Stimulated activated CD4-positive, alpha-beta T cell treated with anti-CD3 and anti-CD28 coated beads, Interleukin-1b, Interleukin-23, amount 100 ng/mL, for 1 hour (primary cell): ENCODE measurements at places on chromosomes 1 and 21.

- DNase-seq, result no peak
Observed at GRCh38 chr1:83802460-83803152, 196.3 kb downstream of the TTLL7 start.

GRCh38 chr1:185039726-185040407 lies 5.5 kb upstream of the RNF2 start:
- DNase-seq, result no peak

- no peak for DNase-seq
Observed at GRCh38 chr21:40118527-40118926, 251.3 kb downstream of the PCP4 start.

GRCh38 chr1:30147188-30147587 lies 576.2 kb downstream of the MATN1 start:
- no peak for DNase-seq

GRCh38 chr1:5915587-5916571 lies 76.3 kb downstream of the NPHP4 start:
- no peak for DNase-seq

DNA sequence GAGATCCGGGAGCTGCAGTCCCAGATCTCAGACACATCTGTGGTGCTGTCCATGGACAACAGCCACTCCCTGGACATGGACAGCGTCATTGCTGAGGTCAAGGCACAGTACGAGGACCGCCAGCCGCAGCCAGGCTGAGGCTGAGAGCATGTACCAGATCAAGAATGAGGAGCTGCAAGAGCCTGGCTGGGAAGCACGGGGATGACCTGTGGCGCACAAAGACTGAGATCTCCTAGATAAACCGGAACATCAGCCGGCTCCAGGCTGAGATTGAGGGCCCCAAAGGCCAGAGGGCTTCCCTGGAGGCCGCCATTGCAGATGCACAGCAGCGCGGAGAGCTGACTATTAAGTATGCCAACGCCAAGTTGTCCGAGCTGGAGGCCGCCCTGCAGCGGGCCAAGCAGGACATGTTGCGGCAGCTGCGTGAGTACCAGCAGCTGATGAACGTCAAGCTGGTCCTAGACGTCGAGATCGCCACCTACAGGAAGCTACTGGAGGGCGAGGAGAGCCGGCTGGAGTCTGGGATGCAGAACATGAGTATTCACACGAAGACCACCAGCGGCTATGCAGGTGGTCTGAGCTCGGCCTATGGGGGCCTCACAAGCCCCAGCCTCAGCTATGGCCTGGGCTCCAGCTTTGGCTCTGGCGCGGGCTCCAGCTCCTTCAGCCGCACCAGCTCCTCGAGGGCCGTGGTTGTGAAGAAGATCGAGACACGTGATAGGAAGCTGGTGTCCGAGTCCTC lies 25.5 kb downstream of the ETV3L start:
- DNase-seq, result no peak

- DNase-seq, result no peak
Observed at GRCh38 chr1:231872461-231872910, 245.9 kb downstream of the DISC1 start.

GRCh38 chr1:160167580-160167979 lies 16.2 kb downstream of the ATP1A4 start:
- DNase-seq, result no peak

DNA sequence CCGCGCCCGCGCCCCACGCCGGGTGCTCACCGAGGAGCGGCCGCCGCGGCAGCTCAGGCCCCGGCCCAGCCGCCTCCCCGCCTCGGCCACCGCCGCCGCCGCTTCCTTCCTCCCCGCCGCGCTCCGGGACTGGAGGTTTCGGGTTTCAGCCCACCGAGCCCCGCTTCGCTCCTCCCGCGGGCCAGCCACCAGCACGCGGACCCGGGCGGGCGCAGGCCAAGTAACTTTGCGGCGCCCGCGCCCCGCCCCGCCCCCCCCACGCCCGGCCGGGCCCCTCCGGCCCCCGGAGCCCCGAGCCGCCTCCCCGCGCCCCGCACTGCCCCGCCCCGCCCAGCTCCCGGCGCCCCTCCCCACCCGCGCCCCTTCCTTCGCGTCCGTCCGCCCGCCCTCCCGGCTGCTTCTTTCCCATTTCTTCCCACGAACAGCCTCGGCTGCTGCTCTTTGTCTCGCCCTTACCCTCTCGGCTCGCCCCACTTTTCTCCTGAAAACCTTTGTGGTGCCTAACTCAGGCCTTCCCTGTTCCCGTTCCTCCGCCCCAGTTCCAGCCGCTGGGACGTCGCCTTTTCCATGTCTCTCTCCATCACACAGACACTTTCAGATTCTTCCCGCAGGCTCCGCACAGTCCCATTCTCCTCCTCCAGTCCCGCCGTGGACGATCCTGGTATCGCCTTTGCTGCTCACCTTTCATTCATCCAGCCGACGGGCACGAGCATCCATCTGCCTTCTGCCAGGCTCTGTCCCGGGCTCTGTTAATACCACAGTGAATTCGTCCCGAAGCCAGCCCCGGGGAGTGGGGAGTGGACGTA lies at the start of gene GPR161:
Gene GPR161, minus strand, starts transcription at position 222 of the 806 bp plus-strand sequence. CDS start 32,080 bp downstream, outside the sequence.
- DNase-seq, result no peak

DNA sequence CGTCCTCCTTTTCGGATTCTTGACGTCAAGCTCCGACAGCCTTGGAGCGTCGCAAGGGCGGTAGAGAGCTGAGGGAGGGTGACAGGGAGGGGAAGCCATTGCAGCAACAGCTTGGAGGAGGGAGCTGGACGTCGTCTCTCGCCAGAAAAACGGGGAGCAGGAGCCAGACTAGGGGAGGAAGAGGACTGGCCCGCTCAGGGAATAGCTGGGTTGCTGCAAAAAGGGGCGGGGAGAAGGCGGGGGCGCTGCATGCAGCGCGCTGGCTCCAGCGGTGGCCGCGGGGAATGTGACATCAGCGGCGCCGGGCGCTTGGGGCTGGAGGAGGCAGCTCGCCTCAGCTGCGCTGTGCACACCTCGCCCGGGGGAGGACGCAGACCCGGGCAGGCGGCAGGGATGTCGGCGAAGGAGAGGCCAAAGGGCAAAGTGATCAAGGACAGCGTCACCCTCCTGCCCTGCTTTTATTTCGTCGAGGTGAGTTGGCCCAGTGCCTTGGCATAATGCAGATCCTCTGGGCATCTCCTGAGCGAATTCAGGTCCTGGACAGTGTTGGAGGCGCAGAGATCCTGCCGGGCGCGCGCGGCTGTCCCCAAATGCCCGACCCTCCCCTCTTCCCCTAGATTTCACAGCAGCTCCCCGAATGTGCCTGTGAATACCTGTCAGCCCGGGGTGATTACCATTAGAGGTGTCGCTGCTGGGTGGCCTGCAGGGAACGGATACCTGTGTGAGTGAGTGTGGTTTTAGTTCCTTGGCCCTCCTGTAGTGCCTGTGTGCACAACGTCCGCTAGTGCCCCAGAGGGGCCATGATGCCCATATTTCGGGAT lies at the start of gene PLPPR4:
Gene PLPPR4, plus strand, starts transcription at position 292 of the 821 bp plus-strand sequence. Its CDS starts 102 bp downstream, at position 394.
- DNase-seq, result no peak

DNA sequence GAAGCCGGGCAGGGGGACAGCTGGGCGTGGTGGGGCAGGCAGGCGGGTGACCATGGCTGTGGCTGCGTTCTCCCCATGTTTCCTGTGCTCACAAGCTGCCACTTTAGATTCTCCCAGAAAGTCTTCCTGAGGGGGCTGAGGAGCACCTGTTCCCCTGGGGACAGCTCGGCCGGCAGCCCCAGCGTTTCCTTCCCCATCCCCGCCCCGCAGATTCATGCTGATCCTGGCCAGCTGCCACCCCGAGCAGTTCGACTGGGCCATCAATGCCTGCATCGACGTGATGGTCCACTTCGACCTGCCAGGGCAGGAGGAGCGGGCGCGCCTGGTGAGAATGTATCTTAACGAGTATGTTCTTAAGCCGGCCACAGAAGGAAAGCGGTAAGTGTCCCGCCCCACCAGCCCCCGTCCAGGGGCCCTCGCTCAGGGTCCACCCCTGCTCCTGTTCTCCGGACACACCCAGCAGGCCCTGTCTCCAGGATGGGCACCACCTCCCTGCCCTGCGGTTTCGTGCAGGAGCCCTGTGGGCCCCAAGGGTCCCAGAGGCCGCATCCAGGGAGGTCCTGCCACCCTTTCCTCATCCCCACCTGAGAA lies 10.9 kb upstream of the ATAD3B start:
- DNase-seq, result no peak

- DNase-seq, result no peak
Observed at GRCh38 chr1:227613526-227613925, 50.2 kb downstream of the ZNF678 start.

DNA sequence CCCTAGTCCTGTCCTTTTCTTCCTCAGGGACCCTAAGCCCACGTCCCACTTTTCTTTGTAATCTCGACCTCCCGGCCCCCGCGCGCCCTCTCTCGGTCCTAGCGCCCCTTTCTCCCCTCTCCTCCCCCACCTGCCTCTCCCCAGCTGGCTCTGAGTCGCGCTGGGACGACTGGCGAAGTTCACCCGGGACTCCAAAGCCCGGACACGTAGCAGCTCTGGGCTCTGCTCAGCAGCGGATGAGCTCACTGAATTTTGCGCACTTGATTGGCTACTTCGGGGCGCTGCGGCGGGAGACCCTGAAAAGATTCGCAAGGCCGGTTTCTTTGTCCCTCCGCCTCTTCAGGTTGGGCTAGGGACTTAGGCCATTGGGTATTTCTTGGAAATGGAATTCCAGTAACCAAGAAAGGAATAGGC lies 16.3 kb upstream of the ACKR1 start:
- DNase-seq, result no peak

DNA sequence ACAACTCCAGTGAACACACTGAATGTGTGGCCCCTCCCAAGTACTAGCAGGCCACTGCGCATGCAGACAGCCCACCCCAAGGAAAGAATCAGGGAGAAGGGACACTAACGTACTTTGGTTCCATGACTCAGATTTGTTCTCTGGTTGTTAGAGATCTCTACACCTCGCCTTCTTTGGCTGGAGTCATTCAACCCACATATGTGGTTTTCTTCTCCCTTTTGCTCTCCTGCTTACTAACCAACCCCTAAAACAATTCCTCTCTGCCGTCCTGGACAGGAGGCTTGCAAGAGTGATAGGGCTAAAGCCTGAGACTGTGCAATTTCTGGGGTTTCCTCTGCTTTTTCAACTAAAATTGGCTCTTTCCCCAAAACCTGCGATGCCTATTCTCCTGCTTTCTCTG lies 5.7 kb upstream of the CD48 start:
- no peak for DNase-seq

GRCh38 chr1:6359216-6360116 lies 34.1 kb downstream of the ACOT7 start:
- no peak for DNase-seq

DNA sequence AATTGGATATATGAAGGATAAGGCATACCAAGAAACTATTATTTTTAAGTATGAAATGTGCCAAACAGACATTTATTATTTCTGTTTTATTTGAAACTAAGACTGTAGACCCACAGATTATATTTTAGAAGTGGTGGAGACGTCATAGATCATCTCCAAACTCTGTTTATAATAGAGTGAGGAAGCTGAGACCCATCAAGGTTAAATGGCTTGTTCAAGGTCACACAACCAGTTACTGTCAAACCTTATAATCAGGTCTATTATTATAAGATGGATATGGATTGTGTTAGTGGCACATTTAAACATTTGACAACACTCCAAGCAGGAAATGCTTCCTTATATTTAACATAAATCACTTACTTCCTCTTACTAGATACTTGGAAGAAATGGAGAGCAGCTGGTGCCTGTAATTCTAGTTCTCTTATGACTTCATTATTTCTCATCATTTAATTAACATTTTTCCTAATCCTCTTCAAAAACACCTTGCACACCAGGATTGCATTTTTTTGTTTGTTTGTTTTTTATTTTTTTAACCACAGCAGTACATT lies 117.0 kb downstream of the NEK7 start:
- no peak for DNase-seq

DNA sequence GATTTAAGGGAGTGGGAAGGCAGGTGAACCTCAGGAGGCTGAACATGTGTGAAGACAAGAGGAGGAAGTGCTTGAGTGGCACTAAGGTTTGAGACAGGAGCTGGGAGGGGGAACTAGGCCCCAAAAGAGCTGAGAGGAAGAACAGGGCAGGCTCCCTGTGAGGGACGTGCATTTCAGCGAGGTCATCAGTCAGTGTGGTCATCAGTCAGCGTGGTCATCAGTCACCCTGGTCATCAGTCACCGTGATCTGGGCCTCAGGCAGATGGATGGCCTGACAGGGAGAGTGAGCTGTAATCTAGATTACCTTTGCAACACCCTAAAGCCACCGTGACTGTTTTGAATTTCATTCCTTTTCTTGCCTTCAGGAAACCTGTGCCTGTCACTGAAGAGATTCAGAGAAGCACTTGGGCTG lies 29.1 kb downstream of the VTCN1 start:
- no peak for DNase-seq

- DNase-seq, result no peak
Observed at GRCh38 chr1:3072391-3073185, 3.6 kb downstream of the PRDM16 start.

DNA sequence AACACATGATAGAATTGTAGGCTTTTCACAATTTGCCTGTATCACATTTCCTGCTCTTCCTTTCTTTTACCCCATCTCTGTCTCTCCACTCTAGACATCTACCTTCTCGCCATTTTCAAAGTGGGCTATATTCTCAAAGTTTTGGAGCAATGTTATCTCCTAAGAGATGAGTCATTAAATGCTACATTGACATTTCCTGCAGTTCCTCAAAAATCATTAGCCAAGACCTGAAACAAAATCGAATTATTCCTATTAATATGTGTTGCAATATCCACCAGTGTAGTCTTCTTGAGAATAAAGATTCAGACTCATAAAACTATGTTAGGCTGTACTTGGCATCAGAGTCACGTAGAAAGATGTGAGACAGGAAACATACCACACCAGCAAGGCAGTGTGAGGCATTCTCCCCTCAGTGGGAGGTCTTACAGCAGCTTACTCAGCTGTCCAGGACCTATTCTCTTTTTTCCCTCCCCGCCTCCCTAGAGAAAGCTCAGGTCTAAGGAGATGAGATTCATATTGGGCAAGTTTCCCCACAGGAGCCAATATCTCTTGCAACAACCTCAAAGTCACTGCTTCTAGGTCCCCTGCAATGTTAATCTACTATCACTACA lies 38.8 kb downstream of the FRRS1 start:
- no peak for DNase-seq

DNA sequence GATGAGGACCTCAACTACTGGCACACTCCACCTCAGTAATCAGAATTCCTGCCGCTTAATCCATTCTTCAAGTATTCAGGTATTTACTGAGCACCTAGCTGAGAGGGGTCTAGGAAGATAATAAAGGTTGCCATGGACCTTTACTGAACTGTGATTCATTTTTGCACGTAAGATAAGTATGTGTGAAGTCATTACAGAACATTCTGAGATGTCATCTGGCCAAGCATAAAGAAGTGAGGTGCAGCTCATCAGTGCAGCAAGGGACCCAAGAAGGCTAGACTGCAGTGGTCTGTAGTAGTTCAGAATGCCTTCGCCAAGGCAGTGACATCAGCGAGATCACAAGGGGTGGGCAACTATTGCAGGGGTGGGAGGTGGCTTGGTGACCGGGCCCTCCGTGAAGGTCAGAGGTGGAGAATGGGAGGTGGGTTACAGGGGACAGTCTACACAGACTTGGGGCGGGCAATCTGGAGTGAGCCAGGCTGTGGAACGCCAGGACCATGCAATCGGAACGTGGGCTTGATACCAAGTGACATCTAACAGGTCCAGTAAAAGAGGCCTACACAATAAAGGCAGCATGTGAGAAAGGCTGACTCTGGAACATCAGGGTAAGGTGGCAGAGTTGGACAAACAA lies 107.4 kb downstream of the SLC45A1 start:
- DNase-seq, result no peak
